Thyroid gland (tissue), 4 donors: ENCODE measurements at places on chromosomes 16 and 17. TPM values are rescaled to one million over a fixed set of nuclear protein-coding genes. Genes with fewer than 3 reads are reported as not detected.

GRCh38 chr17:42039794-42040763 is 10.3 kb downstream of the C17orf113 start:
- no peaks in the 10 kb centered on the region for H3K4me1 ChIP-seq
- no peak for DNase-seq
- H3K4me3 ChIP-seq, result no peak overlapping the region

The PIPOX gene
- total RNA-seq, result 0.58 TPM

DNA sequence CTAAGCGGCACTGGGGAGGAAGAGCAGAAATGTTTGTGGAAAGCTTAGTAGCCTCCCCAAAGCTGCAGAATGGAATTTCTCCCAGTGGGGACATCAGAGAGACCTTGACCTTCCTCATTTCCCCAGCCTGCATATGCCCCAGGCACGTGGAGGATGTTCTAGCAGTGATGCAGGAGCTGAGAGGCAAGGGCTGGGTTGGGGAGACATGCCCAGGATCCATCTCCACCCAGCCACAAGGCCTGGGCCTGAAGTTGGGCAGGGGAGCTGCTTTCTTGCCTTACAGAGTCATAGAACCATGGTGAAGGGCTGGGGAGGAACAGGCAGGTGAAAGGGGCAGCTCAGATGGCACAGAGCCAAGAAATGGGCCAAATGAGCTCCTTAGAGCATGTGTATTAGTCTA is 104.0 kb downstream of the TMEM132E start:
- no peaks in the 10 kb centered on the region for H3K4me1 ChIP-seq
- no peaks in the 10 kb centered on the region for H3K27me3 ChIP-seq

DNA sequence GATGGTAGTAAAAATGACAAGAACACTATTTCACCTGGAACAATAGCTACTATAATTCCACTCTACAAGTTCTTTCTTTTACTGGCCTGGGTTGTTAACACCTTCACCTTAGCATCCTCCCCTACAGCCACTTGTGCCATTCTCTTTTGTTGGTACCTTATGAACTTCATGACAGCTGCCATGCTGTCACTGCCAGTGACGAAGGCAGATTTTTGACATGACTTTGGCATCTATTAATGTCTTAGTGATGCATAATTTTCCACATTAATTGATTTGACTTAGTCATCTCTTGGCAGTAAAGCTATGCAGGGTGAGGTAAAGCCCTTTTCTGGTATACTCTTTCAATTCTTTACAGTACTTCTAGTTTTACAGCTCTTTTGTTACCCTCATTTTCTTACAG is 207.9 kb downstream of the TANC2 start:
- no peak overlapping the region for H3K4me3 ChIP-seq
- H3K27me3 ChIP-seq, result no peaks in the 10 kb centered on the region
- DNase-seq, result no peak
- H3K36me3 ChIP-seq, result no peaks in the 10 kb centered on the region

- DNase-seq, result no peak
- no peaks in the 10 kb centered on the region for H3K36me3 ChIP-seq
- no peak overlapping the region for H3K4me3 ChIP-seq
- no peak overlapping the region for H3K27ac ChIP-seq
Observed at GRCh38 chr16:85850344-85850880, 48.5 kb upstream of the IRF8 start.

The CFAP119 gene
- 24.7 TPM for total RNA-seq

The TBC1D3B gene
- 3.9 TPM for total RNA-seq

The RPL38 gene
- 320 TPM for total RNA-seq

DNA sequence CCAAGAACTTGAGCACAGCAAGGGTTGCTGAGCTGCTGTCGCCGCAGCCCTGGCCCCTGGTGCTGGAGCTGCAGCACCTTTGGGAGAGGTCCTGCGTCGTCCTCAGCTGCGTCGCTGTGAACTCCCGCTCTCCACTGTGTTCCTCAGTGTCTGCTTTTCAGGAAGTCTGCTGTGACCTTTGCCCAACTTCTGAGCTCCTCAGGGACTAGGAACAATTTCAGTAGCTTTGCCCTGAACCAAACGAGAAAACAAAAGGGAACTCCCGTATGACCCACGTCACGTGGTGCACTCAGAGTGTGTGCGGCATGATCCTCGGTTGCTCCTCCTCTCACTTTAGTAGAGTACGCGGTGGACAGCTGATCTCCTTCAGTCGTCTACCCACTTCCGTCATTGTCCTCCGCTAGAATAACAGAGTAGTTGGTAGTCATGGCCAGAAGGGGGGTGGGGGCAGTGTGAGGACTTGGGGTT is 44.2 kb downstream of the WDR45B start:
- peak; percentile 80 for DNase-seq
- H3K27ac ChIP-seq, result peak overlapping the region; percentile 78
- no peak overlapping the region for H3K4me3 ChIP-seq
- no peaks in the 10 kb centered on the region for H3K27me3 ChIP-seq

The FSCN2 gene
- total RNA-seq, result 20.7 TPM

- no peak for DNase-seq
- no peaks in the 10 kb centered on the region for H3K4me1 ChIP-seq
- no peak overlapping the region for H3K27ac ChIP-seq
- no peak overlapping the region for H3K4me3 ChIP-seq
- H3K27me3 ChIP-seq, result no peaks in the 10 kb centered on the region
Observed at GRCh38 chr17:4870855-4871254, 28.5 kb upstream of the C17orf107 start.

The NAGS gene
- 16.4 TPM for total RNA-seq

- no peaks in the 10 kb centered on the region for H3K36me3 ChIP-seq
- no peak overlapping the region for H3K4me3 ChIP-seq
- no peaks in the 10 kb centered on the region for H3K27me3 ChIP-seq
- H3K27ac ChIP-seq, result no peak overlapping the region
- no peak for DNase-seq
Observed at GRCh38 chr17:50722746-50723145, 3.3 kb downstream of the LUC7L3 start.

The GJD3 gene
- 1.7 TPM for total RNA-seq

GRCh38 chr17:66679631-66680517 is 155.0 kb upstream of the CACNG5 start:
- H3K27me3 ChIP-seq, result no peaks in the 10 kb centered on the region
- no peaks in the 10 kb centered on the region for H3K36me3 ChIP-seq
- DNase-seq, result no peak
- H3K4me3 ChIP-seq, result no peak overlapping the region
- H3K4me1 ChIP-seq, result no peaks in the 10 kb centered on the region
- no peak overlapping the region for H3K27ac ChIP-seq

DNA sequence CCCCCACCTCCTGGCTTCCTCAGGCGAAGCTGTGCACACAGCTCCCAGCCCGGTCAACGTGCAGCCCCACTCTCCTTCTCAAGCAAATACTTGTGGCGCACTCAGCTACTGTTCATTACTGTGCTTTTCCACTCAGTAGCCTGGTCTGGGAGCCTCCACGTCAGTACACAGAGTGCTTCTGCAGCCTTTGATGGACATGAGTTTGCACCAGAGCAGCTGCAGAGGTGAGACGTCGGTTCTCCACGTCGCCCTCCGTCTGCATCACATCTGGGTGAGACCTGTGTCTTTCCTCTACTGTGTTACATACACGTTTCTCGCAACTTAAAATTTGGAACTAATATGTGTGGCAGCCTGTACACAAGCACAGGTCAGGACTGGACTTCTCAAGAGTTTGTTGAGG is 334.3 kb downstream of the C16orf95 start:
- no peak overlapping the region for H3K4me3 ChIP-seq
- no peak overlapping the region for H3K27ac ChIP-seq
- no peaks in the 10 kb centered on the region for H3K27me3 ChIP-seq
- no peaks in the 10 kb centered on the region for H3K36me3 ChIP-seq
- no peaks in the 10 kb centered on the region for H3K4me1 ChIP-seq
- DNase-seq, result no peak

The TPPP3 gene
- total RNA-seq, result 0.81 TPM

The OR1A1 gene
- not detected for total RNA-seq

- no peak overlapping the region for H3K27ac ChIP-seq
- H3K27me3 ChIP-seq, result no peaks in the 10 kb centered on the region
- H3K4me1 ChIP-seq, result no peaks in the 10 kb centered on the region
Observed at GRCh38 chr16:82136956-82137821, 32.8 kb downstream of the MPHOSPH6 start.

DNA sequence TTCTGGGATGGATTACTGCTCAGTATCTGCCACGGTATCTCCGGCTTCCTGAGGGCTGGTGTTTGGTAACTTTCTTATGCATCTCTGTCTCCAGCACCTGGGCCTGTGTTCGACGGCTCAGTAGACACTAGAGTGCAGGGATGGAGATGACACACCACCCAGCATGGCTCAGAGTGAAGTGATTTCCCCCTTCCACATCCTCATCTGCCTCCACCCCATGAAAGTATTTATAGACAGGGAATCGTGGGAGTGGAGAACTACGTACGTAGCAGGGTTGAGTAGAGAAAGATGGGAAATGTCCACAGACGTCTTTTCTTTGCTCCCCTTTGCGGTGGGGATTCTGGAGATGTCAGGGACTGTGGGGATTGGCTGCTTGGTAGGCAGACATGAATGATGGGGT is 11.8 kb upstream of the SLC25A19 start:
- no peak overlapping the region for H3K27ac ChIP-seq
- H3K4me1 ChIP-seq, result no peaks in the 10 kb centered on the region
- no peaks in the 10 kb centered on the region for H3K36me3 ChIP-seq
- no peaks in the 10 kb centered on the region for H3K27me3 ChIP-seq
- H3K4me3 ChIP-seq, result no peak overlapping the region

The CRAMP1 gene
- total RNA-seq, result 12.7 TPM

DNA sequence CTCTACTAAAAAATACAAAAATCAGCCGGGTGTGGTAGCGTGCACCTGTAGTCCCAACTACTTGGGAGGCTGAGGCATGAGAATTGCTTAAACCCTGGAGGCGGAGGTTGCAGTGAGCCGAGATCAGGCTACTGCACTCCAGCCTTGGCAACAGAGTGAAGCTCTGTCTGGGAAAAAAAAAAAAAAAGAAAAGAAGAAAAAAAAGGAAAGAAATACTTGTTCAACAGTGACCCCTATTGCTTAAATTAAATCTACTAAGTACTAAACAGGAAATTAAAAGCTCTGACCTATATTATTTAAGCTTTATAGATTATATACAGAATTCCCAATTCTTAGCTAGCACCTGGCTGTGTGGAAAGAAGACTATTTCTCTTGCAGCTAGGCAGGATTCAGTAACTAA is 48.9 kb downstream of the FBXL20 start:
- no peak for DNase-seq
- H3K4me3 ChIP-seq, result no peak overlapping the region
- no peaks in the 10 kb centered on the region for H3K27me3 ChIP-seq
- H3K4me1 ChIP-seq, result no peaks in the 10 kb centered on the region

The CD68 gene
- total RNA-seq, result 17.9 TPM

- H3K4me3 ChIP-seq, result peak overlapping the region; percentile 66
- H3K4me1 ChIP-seq, result peaks cover 26% of the 10 kb centered on the region
- no peaks in the 10 kb centered on the region for H3K36me3 ChIP-seq
- no peak for DNase-seq
- no peaks in the 10 kb centered on the region for H3K27me3 ChIP-seq
Observed at GRCh38 chr17:78127888-78128550, 536 bp downstream of the TMC6 start.

- no peaks in the 10 kb centered on the region for H3K27me3 ChIP-seq
- peak; percentile 90 for DNase-seq
- no peak overlapping the region for H3K4me3 ChIP-seq
- peaks cover 69% of the 10 kb centered on the region for H3K4me1 ChIP-seq
- no peaks in the 10 kb centered on the region for H3K36me3 ChIP-seq
- peak overlapping the region; percentile 96 for H3K27ac ChIP-seq
Observed at GRCh38 chr16:85611444-85612190, 1.5 kb upstream of the GSE1 start.

- no peak overlapping the region for H3K27ac ChIP-seq
- no peak overlapping the region for H3K4me3 ChIP-seq
- peaks cover 11% of the 10 kb centered on the region for H3K4me1 ChIP-seq
Observed at GRCh38 chr17:28846231-28846630, 3.6 kb upstream of the FAM222B start.

DNA sequence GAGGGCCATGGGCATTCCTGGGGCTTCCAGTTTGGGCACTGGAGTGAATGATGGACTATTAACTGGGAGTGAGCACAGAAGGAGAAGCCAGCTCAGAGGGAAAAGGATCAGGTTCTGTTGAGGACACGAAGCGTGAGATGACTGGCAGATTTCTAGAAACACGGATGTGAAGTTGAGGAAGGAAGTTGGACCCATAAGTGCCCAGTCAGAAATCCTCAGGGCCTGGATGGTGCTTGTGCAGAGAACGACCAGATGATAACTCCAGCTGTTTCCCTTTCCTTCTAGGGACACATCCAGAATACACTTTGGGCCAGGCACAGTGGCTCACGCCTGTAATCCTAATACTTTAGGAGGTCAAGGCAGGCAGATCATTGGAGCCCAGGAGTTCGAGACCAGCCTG is 23.3 kb upstream of the ANKRD40CL start:
- no peaks in the 10 kb centered on the region for H3K27me3 ChIP-seq
- H3K27ac ChIP-seq, result no peak overlapping the region
- DNase-seq, result no peak
- no peaks in the 10 kb centered on the region for H3K4me1 ChIP-seq

The KCNG4 gene
- total RNA-seq, result not detected

GRCh38 chr17:76635039-76635438 is 8.5 kb downstream of the ST6GALNAC1 start:
- no peak overlapping the region for H3K4me3 ChIP-seq
- no peak overlapping the region for H3K27ac ChIP-seq
- H3K36me3 ChIP-seq, result no peaks in the 10 kb centered on the region
- peaks cover 17% of the 10 kb centered on the region for H3K4me1 ChIP-seq

The MSLN gene
- not detected for total RNA-seq

DNA sequence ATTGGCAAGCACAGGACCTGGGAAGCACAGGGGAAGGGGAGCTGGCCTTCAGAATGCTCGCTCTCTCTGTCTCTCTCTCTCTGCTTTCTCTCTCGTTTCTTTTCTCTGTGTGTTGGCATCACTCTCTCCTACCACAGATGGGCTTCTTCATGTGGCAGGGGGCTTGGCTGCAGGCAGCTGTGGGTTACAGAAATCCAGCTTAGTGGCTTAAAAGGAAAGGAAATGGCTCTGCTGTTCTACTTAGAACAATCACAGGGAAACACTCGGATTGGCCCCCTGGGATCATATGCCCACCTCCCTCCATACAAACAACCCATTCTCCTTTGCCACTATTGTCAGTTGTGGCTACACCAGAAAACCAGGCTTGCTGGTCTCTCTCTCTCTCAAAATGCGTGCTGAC is 20.4 kb downstream of the TBX2 start:
- no peak for DNase-seq
- H3K36me3 ChIP-seq, result no peaks in the 10 kb centered on the region
- no peak overlapping the region for H3K27ac ChIP-seq
- no peak overlapping the region for H3K4me3 ChIP-seq

- no peak for DNase-seq
- H3K27me3 ChIP-seq, result no peaks in the 10 kb centered on the region
- no peak overlapping the region for H3K27ac ChIP-seq
- no peaks in the 10 kb centered on the region for H3K36me3 ChIP-seq
Observed at GRCh38 chr16:53078247-53078646, 23.5 kb downstream of the CHD9 start.

- H3K4me3 ChIP-seq, result no peak overlapping the region
Observed at GRCh38 chr16:48574766-48575165, 35.2 kb downstream of the N4BP1 start.

GRCh38 chr17:82923366-82924113 is 83.7 kb upstream of the ZNF750 start:
- H3K36me3 ChIP-seq, result peaks cover 31% of the 10 kb centered on the region
- no peak for DNase-seq
- no peak overlapping the region for H3K4me3 ChIP-seq
- H3K4me1 ChIP-seq, result no peaks in the 10 kb centered on the region
